Spinal cord (tissue), 10 donors: ENCODE measurements at places on chromosomes 7 and 10. TPM values are rescaled to one million over a fixed set of nuclear protein-coding genes. Genes with fewer than 3 reads are reported as not detected.

The SCART1 gene
- 2.9 TPM for total RNA-seq

The ANKRD22 gene
- total RNA-seq = 0.59 TPM

The IKZF1 gene
- 9.0 TPM for total RNA-seq

- DNase-seq = no peak
- H3K4me3 ChIP-seq = no peak overlapping the region
- H3K27ac ChIP-seq = no peak overlapping the region
- H3K4me1 ChIP-seq = peaks cover 39% of the 10 kb centered on the region
- no peaks in the 10 kb centered on the region for H3K36me3 ChIP-seq
- no peaks in the 10 kb centered on the region for H3K27me3 ChIP-seq
These were observed 50.4 kb downstream of the PYROXD2 start for GRCh38 chr10:98364432-98365102.

DNA sequence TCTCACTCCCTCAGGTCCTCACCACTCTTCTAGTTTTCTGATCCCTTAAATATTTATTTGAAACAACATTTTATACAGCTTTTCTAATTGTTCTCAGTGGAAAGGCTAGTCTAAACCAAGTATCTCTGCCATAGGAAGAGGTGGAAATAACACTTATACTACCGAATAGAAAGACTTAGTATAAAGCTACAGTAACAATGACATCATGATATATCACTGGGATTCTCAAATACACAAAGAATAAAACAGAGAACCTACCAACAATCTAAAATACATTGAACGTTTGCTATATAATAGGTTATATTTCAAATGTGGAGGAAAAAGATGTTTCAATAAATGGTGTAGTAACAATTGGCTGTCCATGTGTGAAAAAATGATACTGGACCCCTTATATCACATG lies 142.9 kb downstream of the KMT2C start:
- no peak overlapping the region for H3K4me3 ChIP-seq
- peaks cover 4% of the 10 kb centered on the region for H3K36me3 ChIP-seq
- DNase-seq = no peak
- no peaks in the 10 kb centered on the region for H3K27me3 ChIP-seq

DNA sequence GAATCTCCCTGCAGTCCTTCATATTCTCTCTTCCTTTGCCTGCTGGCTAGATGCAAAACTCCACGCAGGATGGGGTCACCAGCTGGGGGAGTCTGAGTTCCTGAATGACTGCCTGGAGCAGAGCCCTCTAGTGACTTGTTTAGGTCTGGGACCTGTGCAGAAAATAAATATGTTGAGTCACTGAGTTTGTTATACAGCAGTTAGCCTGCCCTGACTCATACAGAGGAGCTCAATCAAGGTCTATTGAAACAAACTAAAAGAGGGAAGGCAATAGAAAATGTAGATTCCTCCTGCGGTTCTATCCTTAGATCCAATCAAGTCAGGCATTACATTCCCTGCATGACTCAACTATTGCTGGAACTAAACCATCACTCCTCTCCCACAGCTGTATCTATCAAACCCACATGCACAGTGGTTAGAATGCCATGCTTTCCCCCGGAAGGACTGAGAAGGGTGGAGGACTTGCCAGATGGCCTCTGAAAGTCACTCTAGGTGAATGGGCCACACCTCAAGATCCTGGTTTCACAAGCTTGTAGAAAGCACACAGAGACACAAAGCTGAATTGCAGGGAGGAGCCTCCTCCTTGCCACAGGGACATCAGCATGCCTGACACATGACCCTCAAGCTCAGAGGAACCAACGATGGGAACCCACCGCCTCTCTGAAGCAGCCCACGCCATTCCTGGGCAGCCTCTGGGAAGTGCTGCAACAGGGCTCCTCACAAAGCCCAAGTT lies 73.9 kb downstream of the SH3PXD2A start:
- H3K4me1 ChIP-seq = peaks cover 30% of the 10 kb centered on the region
- peaks cover 4% of the 10 kb centered on the region for H3K36me3 ChIP-seq
- no peak overlapping the region for H3K27ac ChIP-seq
- no peak for DNase-seq
- no peak overlapping the region for H3K4me3 ChIP-seq
- H3K27me3 ChIP-seq = no peaks in the 10 kb centered on the region

The CFAP43 gene
- total RNA-seq = 15.0 TPM

The HOXA4 gene
- 2.5 TPM for total RNA-seq

The C10orf143 gene
- 2.2 TPM for total RNA-seq

The FGFBP3 gene
- total RNA-seq = 17.5 TPM

DNA sequence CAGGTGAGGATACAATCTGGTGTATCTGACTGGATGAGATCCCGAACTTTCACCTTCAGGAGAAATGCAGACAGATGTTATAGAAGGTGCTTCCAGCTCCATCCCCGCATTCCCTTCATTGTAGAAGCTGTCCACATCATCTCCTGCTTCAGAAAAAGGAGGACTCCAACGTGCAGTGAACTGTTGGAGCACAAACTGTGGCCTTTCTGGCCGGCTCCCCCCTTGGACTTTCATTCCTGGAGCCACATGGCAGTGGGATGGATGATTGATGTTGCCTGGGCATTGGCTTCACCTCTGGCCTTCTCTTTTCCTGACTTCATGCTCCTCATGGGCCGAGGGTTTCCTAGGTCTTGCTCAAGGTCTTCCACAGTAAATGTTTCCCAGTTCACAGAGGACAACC lies 29.6 kb upstream of the ZNF273 start:
- no peak for DNase-seq
- no peak overlapping the region for H3K27ac ChIP-seq
- no peaks in the 10 kb centered on the region for H3K27me3 ChIP-seq
- H3K4me1 ChIP-seq = peaks cover 13% of the 10 kb centered on the region
- H3K4me3 ChIP-seq = no peak overlapping the region
- H3K36me3 ChIP-seq = no peaks in the 10 kb centered on the region

The NEUROD6 gene
- 8.0 TPM for total RNA-seq
